CD8-positive, alpha-beta memory T cell (primary cell): ENCODE measurements at places on chromosomes 11 and 22. TPM values are rescaled to one million over a fixed set of nuclear protein-coding genes. Genes with fewer than 3 reads are reported as not detected.

Gene AASDHPPT
- total RNA-seq = 56.2 TPM

Gene POTEH
- total RNA-seq = not detected

Gene ZC3H7B
- 58.9 TPM for total RNA-seq

Gene CHRM4
- not detected for total RNA-seq

Gene SERPING1
- not detected for total RNA-seq

Gene MRGPRE
- total RNA-seq = not detected

GRCh38 chr11:47160753-47161133 is 15.9 kb downstream of the ARFGAP2 start:
- H3K27ac ChIP-seq = no peak overlapping the region
- no peak for DNase-seq
- no peak overlapping the region for H3K4me3 ChIP-seq
- H3K4me1 ChIP-seq = peaks cover 5% of the 10 kb centered on the region
- H3K36me3 ChIP-seq = peaks cover 17% of the 10 kb centered on the region

DNA sequence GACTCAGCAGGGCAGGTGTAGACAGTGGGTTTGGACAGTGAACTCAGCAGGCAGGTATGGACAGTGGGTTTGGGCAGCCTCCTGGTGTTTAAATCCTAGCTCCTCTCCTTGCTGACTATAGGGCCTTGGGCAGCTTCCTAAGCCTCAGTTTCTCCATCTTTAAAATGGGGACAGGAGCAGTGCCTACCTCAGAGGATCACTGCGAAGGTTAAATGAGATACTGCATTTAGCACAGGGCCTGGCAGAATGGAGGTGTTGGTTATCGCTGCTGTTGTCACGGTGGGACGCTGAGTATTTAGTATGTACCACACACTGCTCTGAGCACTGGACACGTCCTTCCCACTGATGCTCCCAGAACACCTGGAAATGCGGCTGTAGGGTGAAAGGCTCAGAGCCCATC is 14.4 kb upstream of the SCGB1A1 start:
- no peaks in the 10 kb centered on the region for H3K36me3 ChIP-seq
- no peak overlapping the region for H3K27ac ChIP-seq
- peaks cover 39% of the 10 kb centered on the region for H3K4me1 ChIP-seq
- DNase-seq = no peak
- no peaks in the 10 kb centered on the region for H3K27me3 ChIP-seq

DNA sequence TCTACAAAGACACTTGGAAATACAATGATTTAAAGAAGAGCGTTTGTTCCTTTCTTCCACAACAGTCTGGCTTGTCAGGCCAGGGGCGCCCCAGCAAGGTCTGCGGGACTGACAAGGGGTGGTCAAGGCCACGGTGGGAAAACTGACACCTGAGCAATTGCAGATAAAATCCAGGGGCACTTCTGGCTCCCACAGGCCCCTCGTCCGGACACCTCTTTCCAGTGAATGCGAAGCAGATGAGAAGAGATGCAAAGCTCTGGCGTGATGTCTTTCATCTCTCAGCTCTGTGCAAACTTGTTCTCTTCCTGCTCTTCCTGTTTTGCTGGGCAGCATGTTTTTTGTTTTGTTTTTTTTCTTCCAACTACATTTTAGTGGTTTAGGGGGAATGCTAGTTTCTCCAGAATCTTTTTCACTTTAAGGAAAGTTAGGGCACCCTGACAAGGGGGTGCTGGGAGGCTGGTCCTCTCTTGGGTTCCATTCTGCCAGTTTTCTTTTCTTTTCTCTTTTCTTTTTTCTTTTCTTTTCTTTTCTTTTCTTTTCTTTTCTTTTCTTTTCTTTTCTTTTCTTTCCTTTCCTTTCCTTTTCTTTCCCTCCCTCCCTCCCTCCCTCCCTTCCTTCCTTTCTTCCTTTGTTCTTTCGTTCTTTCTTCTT is 11.1 kb upstream of the CBX6 start:
- H3K36me3 ChIP-seq = no peaks in the 10 kb centered on the region
- H3K4me1 ChIP-seq = peaks cover 24% of the 10 kb centered on the region
- no peak overlapping the region for H3K4me3 ChIP-seq
- H3K27ac ChIP-seq = no peak overlapping the region
- no peak for DNase-seq

GRCh38 chr11:11992257-11993212 is 15.9 kb downstream of the DKK3 start:
- no peak overlapping the region for H3K4me3 ChIP-seq
- DNase-seq = no peak
- H3K27me3 ChIP-seq = no peaks in the 10 kb centered on the region
- no peaks in the 10 kb centered on the region for H3K36me3 ChIP-seq
- H3K27ac ChIP-seq = no peak overlapping the region
- H3K4me1 ChIP-seq = peaks cover 14% of the 10 kb centered on the region

DNA sequence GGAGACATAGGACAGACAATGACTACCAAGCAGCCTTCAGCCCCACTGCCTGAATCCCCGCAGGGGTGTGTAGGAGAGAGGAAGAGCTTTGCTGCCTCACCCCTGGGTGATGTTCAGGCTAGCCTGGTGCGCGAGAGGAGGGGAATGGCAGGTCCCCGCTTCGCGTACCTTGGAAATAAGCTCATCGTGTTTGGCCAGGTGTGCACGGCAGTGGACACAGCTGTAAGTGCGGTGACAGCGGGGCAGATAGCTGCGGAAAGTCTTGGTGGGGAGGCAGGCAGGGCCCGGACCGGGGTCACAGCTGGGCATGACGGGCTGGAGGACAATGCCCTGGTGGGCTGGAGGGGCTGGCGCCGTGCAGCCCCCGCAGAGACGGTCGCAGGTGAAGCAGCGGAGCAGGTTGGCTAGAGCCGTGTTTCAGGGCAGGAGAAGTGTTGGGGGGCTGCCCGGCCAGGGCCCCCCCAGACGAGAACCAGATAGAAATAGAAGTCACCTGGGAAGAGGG is 2.9 kb downstream of the YPEL4 start:
- H3K4me1 ChIP-seq = peaks cover 19% of the 10 kb centered on the region
- no peak overlapping the region for H3K4me3 ChIP-seq
- no peak overlapping the region for H3K27ac ChIP-seq
- peaks cover 34% of the 10 kb centered on the region for H3K27me3 ChIP-seq

DNA sequence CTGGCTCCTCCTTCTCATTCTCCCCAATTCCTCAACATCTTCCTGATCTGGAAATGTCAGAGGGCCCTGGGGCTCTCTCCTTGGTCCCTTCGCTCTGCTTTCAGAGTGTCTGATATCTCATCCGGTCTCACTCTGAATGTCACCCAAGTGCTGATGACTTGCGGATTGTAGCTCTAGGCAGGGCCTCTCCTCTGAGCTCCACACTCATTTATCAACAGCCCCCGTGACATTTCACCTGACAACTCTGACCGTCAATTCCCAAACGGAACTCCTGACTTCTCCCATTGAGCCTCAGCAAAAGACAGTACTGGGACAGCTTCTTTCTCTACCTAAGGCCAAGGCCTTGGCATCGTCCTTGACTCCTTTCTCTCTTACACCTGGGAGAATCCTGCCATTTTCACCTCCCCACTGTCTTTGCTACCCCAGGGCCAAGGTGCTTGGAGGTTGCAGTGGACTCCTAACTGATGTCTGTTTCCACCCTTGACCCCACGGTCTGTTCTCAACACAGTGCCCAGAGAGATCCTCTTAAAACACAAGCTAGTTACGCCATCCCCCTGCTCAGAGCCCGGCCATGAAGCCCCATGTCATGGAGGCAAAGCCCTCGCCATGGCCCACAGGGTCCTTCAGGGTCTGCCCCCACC is 57.5 kb upstream of the THY1 start:
- no peaks in the 10 kb centered on the region for H3K4me1 ChIP-seq
- H3K27ac ChIP-seq = no peak overlapping the region
- no peak overlapping the region for H3K4me3 ChIP-seq
- no peaks in the 10 kb centered on the region for H3K36me3 ChIP-seq
- DNase-seq = no peak
- H3K27me3 ChIP-seq = no peaks in the 10 kb centered on the region

- H3K36me3 ChIP-seq = peaks cover 20% of the 10 kb centered on the region
- H3K4me3 ChIP-seq = peak overlapping the region; percentile 86
- H3K27me3 ChIP-seq = no peaks in the 10 kb centered on the region
Measured at GRCh38 chr22:32410459-32410858, 1.6 kb downstream of the RTCB start.

- DNase-seq = no peak
- no peak overlapping the region for H3K4me3 ChIP-seq
- no peak overlapping the region for H3K27ac ChIP-seq
- H3K36me3 ChIP-seq = no peaks in the 10 kb centered on the region
- H3K4me1 ChIP-seq = no peaks in the 10 kb centered on the region
Measured at GRCh38 chr22:44972363-44973083, 37.3 kb downstream of the PHF21B start.

DNA sequence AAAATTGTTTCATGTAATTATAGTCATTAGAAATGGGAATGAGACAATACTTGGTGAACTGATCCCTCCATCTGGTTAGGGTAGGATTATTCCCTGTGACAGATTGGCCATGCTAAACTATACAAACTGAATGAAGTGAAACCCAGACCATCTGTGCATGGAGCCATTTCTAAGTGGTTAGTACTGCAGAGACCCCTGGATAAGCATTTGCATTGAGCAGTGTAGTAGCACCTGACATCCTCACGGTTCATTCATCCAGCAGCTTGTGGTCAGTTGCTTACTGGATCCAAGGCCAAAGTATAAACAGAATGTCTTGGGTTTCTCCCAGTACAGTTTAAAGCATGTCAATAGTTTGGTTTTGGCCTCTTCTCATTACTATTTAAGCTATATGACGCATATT is 93.8 kb upstream of the ARHGAP42 start:
- no peaks in the 10 kb centered on the region for H3K27me3 ChIP-seq
- H3K27ac ChIP-seq = no peak overlapping the region
- H3K4me1 ChIP-seq = no peaks in the 10 kb centered on the region
- no peak overlapping the region for H3K4me3 ChIP-seq

DNA sequence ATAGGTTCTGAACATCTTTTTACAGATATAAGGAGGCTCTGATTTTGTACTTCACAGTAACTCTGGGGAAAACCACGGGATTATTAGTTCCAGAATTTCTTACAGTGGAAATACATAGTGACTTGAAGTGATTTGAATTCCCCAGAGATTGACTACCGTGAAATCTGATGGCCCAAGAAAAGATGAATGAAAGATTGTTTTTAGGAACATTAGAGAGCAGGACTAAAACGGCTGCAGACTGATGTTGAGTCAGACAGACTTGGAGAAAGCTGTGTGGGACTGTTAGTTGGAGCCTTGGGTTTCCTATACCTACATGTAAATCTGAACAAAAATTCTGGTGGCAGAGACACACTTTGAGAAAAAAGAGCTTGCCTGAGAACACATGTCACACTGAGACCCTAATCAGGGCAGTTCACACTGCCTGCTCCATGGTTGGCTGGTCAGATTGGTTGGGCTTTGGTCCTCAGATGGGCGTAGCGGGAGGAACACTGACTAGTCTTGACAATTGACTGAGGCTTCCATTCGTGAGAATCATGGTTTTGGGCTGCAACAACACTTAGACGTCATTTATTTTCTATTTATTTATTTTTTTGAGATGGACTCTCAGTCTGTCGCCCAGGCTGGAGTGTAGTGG is 6.8 kb downstream of the PPP6R3 start:
- peaks cover 94% of the 10 kb centered on the region for H3K4me1 ChIP-seq
- DNase-seq = no peak
- no peaks in the 10 kb centered on the region for H3K27me3 ChIP-seq
- H3K36me3 ChIP-seq = peaks cover 4% of the 10 kb centered on the region
- no peak overlapping the region for H3K4me3 ChIP-seq
- no peak overlapping the region for H3K27ac ChIP-seq

DNA sequence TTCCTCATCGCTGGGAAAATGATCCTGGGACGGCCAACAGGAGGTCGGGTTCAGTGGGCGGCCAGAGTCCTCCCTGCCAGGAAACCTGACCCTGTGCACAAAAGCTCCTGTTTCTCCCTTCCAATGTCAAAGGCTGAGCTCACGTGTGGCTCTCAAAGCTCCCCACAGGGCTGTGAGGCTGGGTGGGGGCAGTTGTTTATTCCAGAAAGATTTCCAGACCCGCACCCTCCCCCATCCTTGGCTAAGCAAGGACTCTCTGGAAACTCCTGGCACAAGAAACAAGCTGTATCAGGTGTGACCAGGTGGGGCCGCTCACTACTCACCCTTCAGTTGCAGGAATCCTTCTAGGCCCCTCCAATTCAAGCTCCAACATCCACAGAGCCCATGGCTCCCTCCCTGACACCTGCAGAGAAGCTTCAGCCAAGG is 131.9 kb downstream of the SHANK2 start:
- no peaks in the 10 kb centered on the region for H3K27me3 ChIP-seq
- H3K4me3 ChIP-seq = no peak overlapping the region
- DNase-seq = no peak
- H3K4me1 ChIP-seq = no peaks in the 10 kb centered on the region
- no peak overlapping the region for H3K27ac ChIP-seq

DNA sequence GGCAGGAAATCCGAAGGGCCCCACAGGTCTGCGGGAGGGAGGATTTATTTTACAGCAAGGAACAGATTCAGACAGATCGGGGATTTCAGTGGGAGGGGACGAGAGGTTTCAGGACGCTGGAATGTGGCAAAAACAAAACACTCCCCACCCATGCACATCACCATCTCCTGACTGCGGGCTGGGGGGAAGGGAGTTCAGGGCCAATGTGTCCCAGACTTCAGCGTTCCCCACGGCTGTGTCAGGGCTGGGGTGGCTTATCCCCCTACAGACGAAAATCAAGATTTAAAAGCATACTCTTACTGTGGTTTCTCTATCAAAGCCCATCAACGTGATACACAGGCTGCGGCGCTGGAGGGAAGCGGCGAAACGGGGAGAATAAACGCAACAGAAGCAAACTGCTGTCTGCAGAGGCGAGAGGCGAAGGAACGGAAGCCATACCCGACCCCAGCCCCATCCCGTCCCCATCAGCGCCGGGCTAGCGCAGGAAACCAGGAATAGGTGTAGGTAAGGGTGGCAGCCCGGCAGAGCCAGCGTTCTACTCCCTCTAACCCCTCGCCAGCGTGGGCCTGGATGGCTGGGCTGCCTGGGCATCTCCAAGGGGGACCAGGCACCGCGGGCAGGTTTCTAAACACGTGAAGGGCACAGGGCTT is 2.7 kb downstream of the TENM4 start:
- DNase-seq = no peak
- no peak overlapping the region for H3K4me3 ChIP-seq
- H3K27me3 ChIP-seq = peaks cover 17% of the 10 kb centered on the region
- H3K36me3 ChIP-seq = no peaks in the 10 kb centered on the region
- H3K4me1 ChIP-seq = no peaks in the 10 kb centered on the region

DNA sequence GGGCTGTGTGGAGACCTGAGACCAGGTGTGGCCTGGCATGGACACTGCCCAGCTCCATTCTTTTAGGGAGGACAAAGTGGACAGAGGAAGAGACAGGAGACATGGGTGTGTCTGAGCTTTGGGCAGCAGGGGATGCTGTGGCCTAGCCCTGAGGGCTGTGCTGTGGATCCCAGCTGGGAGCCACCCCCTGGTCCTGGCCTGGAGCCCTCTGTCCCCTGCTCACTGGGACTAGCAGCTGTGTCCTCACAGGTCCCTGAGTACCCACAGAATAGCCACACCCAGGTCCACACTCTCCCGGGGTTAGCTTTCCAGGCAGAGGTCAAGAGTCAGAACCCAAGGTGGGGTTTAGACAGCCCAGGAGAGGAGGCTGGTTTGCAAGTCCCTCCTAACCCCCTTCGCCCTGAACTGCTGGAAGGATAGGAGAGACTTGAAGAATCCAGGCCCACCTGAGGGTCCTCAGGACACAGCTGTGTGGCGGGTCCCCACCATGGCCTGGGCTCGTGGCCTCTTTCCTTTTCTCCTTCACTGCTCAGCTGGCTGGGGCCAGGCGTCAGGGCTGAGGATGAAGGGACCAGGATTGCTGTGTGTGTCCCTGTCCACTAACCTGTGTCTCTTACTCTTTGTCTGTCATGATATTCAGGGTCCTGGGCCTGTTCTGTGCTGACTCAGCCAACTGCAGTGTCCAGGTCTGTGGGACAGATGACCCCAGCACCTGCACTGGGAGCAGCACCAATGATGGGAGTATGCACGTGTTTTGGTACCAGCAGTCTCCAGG is 78.5 kb upstream of the VPREB1 start:
- no peaks in the 10 kb centered on the region for H3K27me3 ChIP-seq
- no peak for DNase-seq
- no peaks in the 10 kb centered on the region for H3K36me3 ChIP-seq
- no peak overlapping the region for H3K27ac ChIP-seq
- H3K4me1 ChIP-seq = peaks cover 5% of the 10 kb centered on the region
